ENCODE measurements at places on chromosomes 5 and 9. TPM values are rescaled to one million over a fixed set of nuclear protein-coding genes. Genes with fewer than 3 reads are reported as not detected.

UGT3A1 gene
- 0.02 TPM for polyA plus RNA-seq

FAM221B gene
- polyA plus RNA-seq = not detected

IL9 gene
- polyA plus RNA-seq = not detected

SLC34A3 gene
- polyA plus RNA-seq = 1.3 TPM

ADRB2 gene
- polyA plus RNA-seq = 2.1 TPM

ARHGEF39 gene
- 4.0 TPM for polyA plus RNA-seq

RANBP17 gene
- polyA plus RNA-seq = 0.26 TPM

AK3 gene
- polyA plus RNA-seq = 39.0 TPM

PRDM9 gene
- polyA plus RNA-seq = not detected

IRGM gene
- not detected for polyA plus RNA-seq

NR5A1 gene
- polyA plus RNA-seq = 0.02 TPM

AQP7 gene
- 0.54 TPM for polyA plus RNA-seq

GLRA1 gene
- not detected for polyA plus RNA-seq

TMEM215 gene
- polyA plus RNA-seq = not detected

ANKDD1B gene
- 0.15 TPM for polyA plus RNA-seq

SLC23A1 gene
- polyA plus RNA-seq = 0.01 TPM

URM1 gene
- 42.2 TPM for polyA plus RNA-seq
